H9 (cell line): ENCODE measurements at places on chromosomes 5 and 9. TPM values are rescaled to one million over a fixed set of nuclear protein-coding genes. Genes with fewer than 3 reads are reported as not detected.

GRCh38 chr5:149824120-149824519 is 94.0 kb downstream of the PPARGC1B start:
- no peaks in the 10 kb centered on the region for H3K27me3 ChIP-seq
- no peak overlapping the region for H3K27ac ChIP-seq
- no peak for DNase-seq
- peaks cover 7% of the 10 kb centered on the region; the same call in 1 of the 2 replicates for H3K36me3 ChIP-seq
- no peaks in the 10 kb centered on the region; the same call in 1 of the 2 replicates for H3K4me1 ChIP-seq
- no peak overlapping the region for H3K4me3 ChIP-seq

DNA sequence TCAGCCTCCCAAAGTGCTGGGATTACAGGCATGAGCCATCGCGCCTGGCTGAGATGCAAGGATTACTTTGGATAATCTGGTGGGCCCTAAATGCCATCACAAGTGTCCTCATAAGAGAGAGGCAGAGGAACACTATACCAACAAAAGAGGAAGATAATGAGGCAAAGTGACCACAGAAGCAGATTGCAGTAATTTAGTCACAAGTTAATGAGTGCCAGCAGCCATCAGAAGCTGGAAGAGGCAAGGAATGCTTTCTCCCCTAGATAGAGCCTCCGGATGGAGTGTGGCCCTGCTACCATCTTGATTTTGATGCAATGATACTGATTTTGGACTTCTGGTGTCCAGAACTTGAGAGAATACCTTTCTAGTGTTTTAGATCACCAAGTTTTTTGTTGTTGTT is 122.3 kb downstream of the SPATA31D1 start:
- H3K27ac ChIP-seq = no peak overlapping the region
- no peaks in the 10 kb centered on the region for H3K36me3 ChIP-seq
- no peak for DNase-seq
- H3K4me1 ChIP-seq = peaks cover 4% of the 10 kb centered on the region

DNA sequence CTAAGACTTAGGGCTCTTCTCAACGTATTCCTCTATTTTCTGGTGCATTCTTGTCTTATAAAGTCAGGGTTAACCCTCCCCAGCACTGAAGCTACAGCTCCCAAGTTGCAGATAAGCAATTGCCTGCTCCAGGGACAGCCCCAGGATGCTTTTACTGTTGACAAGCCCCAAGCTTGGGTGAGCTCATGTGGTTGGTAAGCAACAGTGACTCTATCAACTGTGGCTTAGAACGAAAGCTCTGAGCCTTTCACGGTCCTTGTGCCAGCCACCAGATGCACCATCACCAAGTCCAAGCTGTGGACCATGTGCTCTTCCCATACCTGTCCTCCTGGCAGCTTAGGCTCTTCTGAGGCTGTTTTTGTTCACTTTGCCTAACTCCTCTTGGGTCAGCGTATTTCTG is 13.5 kb downstream of the ADRB2 start:
- no peaks in the 10 kb centered on the region for H3K27me3 ChIP-seq
- H3K27ac ChIP-seq = no peak overlapping the region
- H3K36me3 ChIP-seq = no peaks in the 10 kb centered on the region
- H3K4me3 ChIP-seq = no peak overlapping the region

The GFRA3 gene
- 1.6 and 1.8 TPM in 2 replicates for total RNA-seq
